Urothelium cell line (cell line): ENCODE measurements at places on chromosomes 6 and 20.
A peak's percentile ranks its signal among the peaks of the same experiment; 100 is the strongest.

DNA sequence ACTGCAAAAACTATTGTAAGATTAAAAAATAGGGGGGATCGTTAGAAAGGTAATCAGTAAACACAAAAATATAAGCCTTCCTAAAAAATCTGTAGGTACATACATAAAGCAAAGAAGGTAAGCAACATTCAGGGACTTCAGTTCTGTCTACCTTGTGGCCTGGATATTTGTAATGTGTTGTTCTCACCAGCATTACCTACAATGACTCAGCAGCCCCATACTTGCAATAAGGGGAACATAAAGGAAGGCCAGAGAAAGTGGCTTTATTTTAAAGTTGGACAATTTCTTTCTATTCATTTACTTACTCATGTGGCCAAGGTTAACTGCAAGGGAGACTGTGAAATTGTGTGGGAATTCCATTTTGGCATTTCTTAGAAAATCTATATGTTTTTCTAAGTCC lies 277.2 kb upstream of the PREP start:
- DNase-seq: no peak

DNA sequence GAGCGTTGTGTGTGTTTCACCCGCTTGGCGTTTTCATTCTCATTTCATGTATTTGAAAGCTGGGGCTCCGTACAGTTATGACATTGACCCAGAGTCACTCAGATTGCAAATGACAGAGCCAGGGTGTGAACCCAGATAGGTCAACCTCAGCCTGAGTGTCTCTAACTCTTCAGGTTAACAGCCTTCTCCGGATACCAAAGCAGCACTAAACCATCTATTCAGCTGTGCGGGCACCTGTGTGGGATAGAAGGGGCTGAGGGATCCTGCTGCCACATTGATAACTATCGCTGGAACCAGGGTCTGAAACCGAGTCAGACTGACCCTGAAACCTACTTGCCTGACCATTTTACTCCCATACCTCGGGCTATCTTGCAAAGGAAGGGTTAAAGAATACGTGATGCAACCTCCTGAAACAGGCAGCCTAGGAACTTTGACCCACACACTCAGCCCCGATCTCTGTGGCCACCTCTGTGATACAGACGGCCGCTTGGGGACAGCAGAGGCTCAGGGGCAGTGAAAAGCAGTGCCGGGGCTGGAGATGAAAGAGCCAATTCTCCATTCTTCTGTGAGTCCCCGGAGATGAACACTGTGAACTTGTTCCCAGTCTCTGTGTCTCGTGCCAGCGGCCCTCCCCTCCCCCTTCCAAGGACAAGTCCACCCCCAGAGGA lies 233.5 kb upstream of the QKI start:
- DNase-seq: peak; percentile 42

GRCh38 chr6:91782802-91783201 lies 1195.9 kb upstream of the MAP3K7 start:
- no peak for DNase-seq

DNA sequence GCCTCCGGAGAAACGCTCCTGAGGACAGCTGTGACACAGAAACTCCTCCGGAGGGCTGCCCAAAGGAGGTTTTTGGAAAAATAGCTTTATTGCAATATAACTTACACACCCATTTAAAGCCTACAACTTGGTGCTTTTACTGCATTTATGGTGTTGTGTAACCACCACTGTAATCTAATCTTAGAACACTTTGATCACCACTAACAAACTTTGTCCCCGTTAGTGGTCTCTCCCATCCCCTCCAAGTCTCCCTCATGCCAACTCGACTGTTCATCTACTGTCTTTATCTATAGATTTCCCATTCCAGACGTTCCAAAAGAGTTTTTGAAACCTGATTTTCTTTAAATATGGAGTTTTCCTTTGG lies 62.8 kb downstream of the SYNJ2 start:
- DNase-seq: no peak

DNA sequence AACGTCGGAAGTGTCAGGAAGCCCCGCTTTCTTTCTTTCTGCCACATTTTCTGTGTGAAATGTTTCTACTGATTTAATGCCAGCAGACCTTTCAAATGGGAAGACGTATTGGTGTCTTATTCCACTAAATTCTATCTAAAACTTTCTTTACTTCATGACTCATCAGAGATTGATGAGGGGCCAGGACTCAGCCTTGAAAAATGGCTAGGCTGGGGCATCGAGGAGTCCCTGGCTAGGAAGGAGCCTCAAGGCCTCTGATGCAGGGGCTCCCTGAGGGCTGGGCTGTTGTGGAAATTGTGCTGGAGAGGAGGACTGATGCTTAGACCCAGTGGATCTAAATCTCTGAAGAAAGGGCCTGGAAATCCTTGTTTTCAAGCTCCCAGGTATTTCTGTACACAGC lies 192.8 kb upstream of the PDE10A start:
- no peak for DNase-seq
